NCI-H187 (cell line): ENCODE measurements at places on chromosomes 13 and 19.
A peak's percentile ranks its signal among the peaks of the same experiment; 100 is the strongest.

GRCh38 chr19:13783565-13784500 is 9.6 kb downstream of the C19orf53 start:
- no peak for DNase-seq

GRCh38 chr13:21453387-21454081 is 5.6 kb downstream of the ZDHHC20 start:
- DNase-seq: no peak

DNA sequence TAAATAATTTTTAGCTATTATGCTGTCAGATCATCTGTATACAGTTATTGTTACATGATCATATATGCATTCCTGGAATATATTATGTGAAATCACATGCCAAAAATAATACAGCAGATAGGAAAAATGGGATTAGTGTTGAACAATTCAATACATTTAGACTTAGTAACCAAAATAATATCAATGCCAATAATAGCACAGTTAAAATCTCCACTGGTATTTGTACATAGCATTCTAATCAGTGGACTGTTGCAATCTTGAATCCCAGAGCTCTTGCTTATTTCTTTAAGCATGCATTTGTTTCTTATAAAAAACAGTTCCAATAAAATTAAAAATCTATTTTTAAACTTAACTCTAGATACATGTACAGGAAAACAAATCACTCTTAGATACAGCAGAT is 2772.2 kb downstream of the PCDH9 start:
- no peak for DNase-seq

DNA sequence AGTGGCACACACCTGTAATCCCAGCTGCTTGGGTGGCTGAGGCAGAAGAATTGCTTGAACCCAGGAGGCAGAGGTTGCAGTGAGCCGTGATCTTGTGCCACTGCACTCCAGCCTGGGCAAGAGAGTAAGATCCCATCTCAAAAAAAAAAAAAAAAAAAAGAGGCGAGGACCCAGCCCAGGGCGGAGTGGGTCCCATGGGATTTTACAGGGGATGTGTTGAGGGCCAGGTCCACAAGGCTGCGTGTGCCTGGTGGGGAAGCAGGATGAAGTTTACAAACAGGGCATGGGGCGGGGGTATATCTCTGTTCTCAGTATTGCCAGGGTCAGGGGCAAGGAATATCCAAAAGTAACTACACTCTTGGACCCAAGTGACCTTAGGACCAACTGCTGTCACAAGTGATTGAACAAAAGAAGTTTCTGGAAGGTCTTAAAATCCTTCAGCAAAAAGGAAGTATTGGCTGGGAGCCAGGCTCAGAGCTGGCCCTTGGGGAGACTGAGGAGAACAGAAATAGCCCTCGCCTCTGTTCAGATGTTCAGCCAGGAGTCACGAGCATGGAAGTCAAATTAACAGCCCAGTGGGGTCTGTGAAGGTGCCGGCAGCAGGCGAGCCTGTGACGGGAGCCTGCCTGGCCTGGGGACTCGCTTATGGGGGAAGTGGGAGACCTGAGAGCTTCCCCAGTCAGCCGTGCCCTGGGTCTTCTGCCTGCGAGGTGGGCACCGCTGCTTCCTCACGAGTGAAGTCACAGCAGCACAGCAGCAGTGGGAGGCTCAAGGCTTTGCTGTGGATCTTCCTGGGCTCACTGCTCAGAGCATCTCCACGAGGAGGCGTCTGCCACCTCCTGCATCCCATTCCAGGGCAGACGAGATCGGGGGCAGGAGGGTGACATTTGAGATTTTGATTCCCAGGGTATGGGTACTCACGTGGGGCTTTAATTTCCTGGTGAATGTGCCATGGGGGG is 6.4 kb downstream of the MYO9B start:
- no peak for DNase-seq

DNA sequence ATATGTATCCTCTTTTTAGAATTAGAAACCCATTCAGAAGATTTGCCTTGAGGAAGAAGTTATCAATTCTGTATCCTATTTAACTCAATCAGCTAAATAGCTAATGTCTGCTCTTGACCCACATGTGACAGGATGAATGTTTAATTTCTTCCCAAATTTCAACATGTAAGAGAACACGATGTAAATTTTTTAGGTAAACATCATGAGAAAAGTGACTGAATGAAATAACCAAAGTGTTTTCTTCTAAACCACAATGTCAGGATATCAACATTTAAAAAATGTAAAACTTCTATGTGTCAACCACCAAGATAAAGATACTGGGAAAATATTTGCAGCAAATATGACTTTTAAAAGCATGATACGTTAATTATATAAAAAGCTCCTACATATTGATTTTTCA is 302.4 kb downstream of the DCT start:
- DNase-seq: no peak

DNA sequence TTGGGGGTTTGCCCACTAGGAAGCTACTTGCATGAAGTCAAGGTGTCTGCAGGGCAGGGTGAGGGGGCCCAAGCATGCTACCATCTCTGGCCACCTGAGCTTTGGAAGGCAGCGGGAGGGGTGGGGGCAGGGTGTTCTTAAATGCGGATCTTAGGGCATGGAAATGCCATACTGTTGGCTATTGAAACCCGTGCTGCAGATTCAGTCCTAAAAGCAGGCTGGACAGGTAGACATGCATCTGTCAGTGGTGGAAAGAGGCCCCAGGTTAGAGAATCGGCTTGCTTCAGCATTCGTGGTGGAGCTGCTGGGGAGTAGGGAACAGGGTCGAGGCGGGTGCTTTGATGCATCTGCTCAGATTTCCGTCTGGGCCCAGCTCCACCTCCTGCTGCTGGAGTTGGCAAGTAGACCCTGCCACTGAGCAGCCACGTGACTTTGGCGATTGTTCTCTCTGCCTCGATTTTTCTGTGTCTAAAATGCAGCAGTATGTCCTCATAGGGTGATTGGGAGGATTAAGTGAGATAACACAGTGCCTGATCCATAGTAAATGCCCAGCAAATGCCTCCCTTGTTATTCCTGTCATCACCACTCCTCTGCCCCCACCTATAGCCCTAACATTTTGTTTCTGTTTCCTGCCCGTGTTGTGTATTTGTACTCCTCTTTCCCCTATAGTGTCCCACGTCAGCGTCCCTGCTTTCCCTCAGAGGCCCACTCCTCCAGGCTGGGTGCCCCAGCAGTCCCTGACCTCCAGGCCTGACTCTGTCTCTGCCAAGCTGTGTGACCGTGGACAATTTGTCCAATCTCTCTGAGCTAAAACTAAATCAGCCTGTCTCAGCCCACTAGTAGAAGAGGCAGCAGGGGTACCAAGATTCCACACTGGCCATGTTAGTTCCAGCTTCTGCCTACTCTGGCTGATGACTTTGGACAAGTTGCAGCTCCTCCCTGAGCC is 5.8 kb downstream of the PPP1R37 start:
- no peak for DNase-seq

DNA sequence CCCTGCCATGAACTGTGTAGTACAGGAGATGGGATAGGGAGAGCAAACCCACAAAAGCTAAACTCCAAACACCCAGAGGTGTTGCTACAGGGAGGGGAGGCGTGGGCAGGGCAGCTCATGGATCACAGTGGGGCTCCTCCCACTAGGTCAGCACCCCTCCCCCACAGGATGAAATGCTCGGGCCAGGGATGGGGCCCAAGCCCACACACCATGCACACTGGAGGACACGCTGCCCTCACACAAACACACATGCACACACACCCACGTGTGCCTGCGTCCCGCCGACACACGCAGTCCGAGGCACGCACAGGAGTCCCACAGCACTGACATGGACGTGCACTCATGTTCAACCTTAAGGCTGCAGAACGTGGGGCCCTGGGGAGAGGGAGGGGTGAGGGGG is 6.0 kb upstream of the CCNP start:
- DNase-seq: no peak

GRCh38 chr19:42589792-42590191 is 4.9 kb downstream of the CEACAM8 start:
- DNase-seq: no peak

- no peak for DNase-seq
Observed at GRCh38 chr13:60139272-60139671, 24.5 kb downstream of the DIAPH3 start.

GRCh38 chr13:41458187-41458760 is 924 bp downstream of the RGCC start:
- DNase-seq: no peak

- DNase-seq: no peak
Observed at GRCh38 chr13:79287939-79288795, 117.9 kb downstream of the RBM26 start.

DNA sequence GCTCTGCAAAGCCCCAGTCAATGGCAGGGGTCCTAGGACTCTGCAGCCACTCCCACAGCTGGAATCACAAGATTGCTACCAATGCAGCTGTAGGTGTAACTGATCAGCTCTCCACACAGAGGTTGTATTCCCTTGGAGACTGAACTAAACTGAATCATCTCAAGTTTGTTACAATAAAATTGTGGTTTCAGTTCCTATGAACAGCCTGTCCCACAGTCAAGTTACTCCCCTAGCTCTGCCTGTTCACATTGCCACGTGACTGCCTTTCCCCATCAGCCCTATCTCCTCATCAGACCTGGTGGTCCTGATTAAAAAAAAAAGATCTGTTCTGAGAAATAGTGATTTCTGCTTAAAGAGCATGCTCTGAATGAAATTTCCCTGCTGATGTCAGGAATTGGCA is 287.9 kb upstream of the NBEA start:
- no peak for DNase-seq

- DNase-seq: no peak
Observed at GRCh38 chr19:32558607-32559228, 22.3 kb upstream of the PDCD5 start.

- DNase-seq: no peak
Observed at GRCh38 chr13:72168126-72168855, 301.3 kb upstream of the DACH1 start.

DNA sequence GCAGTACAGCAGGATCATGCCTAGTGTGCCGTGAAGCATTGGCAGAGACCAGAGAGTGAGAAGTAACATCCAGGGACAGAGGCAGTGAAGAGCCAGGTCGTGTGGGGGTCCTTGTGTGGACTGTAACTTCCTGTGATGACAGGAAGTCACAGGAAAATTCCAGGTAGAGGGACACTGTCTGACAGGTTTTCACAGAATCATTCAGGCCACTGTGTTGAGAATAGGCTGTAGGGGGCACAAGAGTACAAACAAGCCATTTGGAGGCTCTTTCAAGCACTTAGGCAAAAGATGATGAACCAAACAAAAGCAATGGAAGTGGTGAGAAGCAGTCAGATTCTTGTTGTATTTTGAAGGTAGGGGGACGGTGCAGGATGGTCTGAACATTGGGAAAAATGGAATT is 46.4 kb downstream of the N4BP2L1 start:
- no peak for DNase-seq

GRCh38 chr19:34363094-34363493 is 1.9 kb upstream of the GPI start:
- no peak for DNase-seq

- no peak for DNase-seq
Observed at GRCh38 chr19:31139871-31140505, 209.2 kb downstream of the TSHZ3 start.

GRCh38 chr19:49133621-49134454 is 14.5 kb downstream of the PPFIA3 start:
- peak; percentile 91 for DNase-seq

DNA sequence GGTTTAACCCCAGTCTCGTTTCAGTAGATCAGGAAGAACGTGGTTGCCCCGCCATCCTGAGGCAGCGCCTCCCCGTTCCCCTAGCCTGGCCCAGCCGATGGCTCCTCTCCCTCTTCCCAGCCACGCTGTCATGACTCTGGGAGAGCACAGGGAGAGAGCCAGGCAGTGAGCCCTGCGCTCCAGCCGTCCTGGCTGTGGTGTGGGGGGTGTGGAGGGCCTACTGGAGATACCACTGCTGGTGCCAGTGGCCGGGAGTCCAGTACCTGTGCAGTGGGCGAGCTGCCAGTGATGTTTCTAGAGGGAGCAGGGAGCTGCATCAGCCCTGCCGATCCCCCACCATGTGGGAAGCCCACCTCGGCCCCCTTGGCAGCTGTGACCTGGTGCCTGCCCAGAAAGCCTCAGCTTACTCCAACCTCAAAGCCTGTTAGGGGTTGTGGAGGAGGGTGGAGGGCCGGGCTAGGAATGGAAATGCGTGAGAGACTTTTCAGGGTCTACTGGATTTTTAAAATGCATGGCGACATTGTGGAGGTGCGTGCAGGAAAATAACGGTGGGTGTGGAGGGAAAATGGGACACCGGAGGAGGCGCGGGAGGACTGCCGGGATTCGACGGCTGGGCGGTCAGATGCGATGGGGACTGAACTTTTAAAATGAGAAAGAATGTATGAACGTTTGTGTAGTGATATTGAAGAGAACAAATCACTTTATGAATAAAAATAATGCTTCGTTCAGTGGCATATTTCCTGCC is 4.9 kb downstream of the TEX29 start:
- DNase-seq: no peak

- no peak for DNase-seq
Observed at GRCh38 chr19:39078436-39079200, 5.5 kb upstream of the ACP7 start.

DNA sequence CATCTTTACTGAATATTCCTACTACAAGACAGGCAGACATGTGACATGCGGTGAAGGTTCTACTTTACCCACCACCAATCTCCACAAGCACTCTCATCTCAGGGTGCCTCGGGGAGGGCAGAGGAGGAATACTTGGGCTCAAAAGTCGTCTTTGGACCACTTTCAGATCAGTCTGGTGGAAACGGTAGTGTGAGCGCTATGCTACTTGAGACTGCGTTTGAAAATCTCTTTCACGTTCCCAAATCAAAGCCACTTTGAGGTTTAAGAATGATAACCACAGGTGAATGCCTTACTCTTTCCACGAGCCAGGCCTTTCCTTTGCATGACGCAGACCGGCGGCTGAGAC is 1.5 kb upstream of the SOX1 start:
- DNase-seq: no peak

GRCh38 chr19:7992575-7992974 is 12.9 kb downstream of the ELAVL1 start:
- DNase-seq: no peak

GRCh38 chr19:55544776-55545439 is 435 bp downstream of the SBK3 start:
- no peak for DNase-seq

- no peak for DNase-seq
Observed at GRCh38 chr13:111911754-111912452, 155.0 kb upstream of the SOX1 start.

DNA sequence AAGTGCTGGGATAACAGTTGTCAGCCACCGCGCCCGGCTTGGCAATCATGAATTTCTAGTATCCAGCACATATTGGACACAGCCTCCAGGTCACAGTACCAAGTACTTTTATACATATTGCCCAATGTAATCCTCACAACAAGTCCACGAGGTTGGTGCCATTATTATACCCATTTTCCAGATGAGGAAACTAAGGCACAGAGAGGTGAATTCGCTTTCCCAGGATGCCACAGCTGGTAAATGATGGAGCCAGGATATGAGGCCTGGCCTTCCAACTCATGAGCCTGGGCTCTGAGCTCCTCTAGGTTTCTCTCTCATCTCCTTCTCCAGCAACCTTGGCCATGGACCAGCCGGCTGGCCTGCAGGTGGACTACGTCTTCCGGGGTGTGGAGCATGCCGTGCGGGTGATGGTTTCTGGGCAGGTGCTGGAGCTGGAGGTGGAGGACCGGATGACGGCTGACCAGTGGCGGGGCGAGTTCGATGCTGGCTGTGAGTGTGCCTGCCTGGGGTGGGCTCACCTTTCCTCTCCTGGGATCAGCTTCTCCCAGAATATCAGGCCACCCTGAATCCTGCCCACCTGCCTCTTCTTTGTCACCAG is 7.5 kb downstream of the CCDC61 start:
- no peak for DNase-seq

- DNase-seq: no peak
Observed at GRCh38 chr19:5470264-5470671, 15.1 kb downstream of the ZNRF4 start.
